ENCODE measurements at places on chromosomes 6 and 20.

- no peak for DNase-seq
These were observed 59.6 kb upstream of the SPDEF start for GRCh38 chr6:34615574-34616226.

DNA sequence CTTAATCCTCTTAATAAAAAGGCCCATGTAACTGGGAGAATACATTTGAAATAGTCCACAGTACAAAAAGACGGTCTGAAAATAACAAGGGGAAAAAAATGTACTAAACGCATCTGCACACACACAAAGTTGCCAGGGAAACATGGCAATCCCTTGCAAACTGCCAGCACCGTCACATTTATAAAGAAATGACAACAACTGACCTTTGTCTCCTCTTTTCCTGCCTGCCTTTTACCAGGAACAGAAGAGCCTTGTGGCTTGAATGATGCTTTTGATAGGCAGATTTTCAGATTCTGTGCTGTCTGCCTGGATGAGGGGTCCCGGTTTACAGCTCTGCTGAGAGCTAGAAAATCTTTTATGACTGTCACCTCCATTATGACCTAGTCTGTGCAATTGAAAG is 308.6 kb upstream of the ZFP64 start:
- DNase-seq, result no peak

GRCh38 chr6:166221040-166221439 is 53.4 kb upstream of the TBXT start:
- DNase-seq, result no peak

GRCh38 chr6:31972709-31973350 is 892 bp upstream of the DXO start:
- no peak for DNase-seq

GRCh38 chr6:143368426-143368825 is 82.1 kb downstream of the ADAT2 start:
- no peak for DNase-seq

DNA sequence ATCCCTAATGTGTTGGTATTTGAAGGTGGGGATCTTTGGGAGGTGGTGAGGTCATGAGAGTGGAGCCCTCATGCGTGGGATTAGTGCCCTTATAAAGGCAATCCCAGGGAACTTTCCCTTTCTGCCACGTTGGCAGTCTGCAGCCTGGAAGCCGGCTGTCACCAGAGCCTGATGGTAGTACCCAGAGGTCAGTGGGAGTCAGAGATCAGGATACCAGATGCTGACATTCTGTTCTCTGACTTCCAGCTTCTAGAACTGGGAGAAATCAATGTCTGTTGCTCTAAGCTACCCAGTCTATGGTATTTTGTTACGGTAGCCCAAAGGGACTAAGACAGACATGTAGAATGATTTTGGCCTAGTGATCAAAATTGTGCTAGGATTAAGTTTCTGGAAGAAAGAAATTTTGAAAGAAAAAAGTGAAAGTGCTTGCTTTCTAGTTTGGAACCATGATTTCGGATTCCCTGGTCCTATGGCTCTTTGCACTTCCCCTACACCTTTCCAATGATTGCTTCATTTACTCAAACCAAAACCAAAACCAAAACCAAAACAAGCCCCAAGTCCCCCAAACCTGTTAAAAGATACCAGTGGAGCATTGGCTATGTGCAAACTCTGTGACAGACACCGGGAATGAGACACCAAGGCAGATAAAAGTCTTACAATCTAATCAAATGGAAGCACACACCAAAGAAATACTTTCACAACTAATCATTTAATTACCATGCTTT is 173.7 kb upstream of the ZNF217 start:
- DNase-seq, result no peak

- peak; percentile 82 for DNase-seq
These were observed 25.5 kb upstream of the PRL start for GRCh38 chr6:22322103-22323030.

DNA sequence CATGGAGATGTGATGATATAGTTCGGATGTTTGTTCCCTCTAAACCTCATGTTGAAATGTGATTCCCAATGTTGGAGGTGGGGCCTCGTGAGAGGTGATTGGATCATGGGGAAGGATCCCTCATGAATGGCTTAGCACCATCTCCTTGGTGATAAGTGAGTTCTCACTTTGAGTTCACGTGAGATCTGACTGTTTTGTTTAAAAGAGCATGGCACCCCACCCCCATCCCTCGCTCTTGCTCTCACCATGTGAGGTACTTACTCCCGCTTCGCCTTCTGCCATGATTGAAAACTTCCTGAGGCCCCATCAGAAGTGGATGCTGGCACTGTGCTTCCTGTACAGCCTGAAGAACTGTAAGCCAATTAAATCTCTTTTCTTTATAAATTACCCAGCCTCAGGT is 10.9 kb downstream of the SLC32A1 start:
- DNase-seq, result no peak

DNA sequence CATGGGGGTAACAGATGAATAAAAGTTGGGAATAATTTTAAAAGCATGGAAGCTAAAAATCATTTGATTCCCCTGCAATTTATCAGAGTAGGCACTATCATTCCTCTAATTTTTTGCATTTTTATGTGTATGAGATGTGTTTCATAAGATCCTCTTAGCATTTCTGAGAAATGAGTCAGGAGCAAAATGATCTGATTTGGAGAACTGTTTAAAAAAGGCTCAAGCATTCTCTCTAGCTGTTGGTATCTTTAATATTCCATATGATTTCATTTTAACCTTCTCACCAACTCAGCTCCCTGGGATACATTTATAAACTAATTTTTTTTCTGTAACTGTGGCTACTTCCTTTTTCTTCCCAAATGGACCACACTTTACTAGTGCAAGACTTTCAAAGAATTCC is 60.9 kb downstream of the MCHR2 start:
- no peak for DNase-seq

- no peak for DNase-seq
These were observed 57.6 kb downstream of the TENT5A start for GRCh38 chr6:81694855-81695254.

- no peak for DNase-seq
These were observed 36.8 kb downstream of the OVOL2 start for GRCh38 chr20:18020931-18021330.

- no peak for DNase-seq
These were observed 58.0 kb upstream of the TFB1M start for GRCh38 chr6:155372256-155372655.

Measured in kidney (tissue), 22 donors.